ENCODE measurements at places on chromosomes 11 and 22. TPM values are rescaled to one million over a fixed set of nuclear protein-coding genes. Genes with fewer than 3 reads are reported as not detected.

GRCh38 chr11:111937844-111938243, 701 bp downstream of the DIXDC1 start:
- peak; percentile 34 for DNase-seq

MPEG1 gene
- total RNA-seq = not detected

APOL4 gene
- total RNA-seq = 0.82 TPM

DNA sequence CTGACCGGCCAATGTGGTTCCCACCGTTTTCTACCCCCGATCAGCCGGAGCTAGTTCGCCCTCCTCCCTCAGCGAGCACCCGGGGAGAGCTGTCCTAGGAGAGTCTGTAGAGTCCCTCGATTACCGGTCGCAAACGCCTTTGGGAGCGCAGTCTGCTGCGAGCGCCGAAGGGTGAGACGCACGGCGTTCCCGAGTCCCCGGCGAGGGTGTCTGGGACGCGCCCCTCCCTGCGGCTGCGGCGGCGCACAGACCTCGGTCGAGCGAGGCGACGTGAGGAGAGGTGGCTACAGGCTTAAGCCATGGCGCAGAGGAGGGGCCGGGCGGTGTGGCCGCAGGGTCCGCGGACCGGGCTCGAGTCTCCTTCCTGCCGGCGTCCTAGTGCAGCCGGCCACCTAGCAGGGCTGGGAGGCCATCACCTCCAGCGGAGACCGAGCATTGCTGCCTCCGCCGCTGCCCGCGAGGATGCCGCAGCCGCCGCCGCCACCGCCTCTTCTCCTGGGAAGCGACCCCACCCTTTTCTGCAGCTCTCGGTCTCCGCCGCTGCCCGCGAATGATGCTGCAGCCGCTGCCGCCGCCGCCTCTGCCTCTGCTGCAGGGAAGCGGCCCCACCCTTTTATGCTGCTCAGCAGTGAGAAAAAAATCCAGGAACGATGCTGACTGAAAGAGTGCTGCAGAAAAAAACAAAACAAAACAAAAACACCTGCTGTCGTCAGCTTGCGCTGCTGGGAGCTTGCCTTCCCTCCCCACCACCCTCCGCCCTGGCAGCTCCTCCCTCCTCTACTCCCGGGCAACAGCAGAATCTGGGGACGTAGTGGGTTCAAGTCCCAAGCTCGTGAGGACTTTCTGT, at the start of gene MAP6:
MAP6 (minus strand) TSS at position 588 of the 847 bp plus-strand sequence. CDS start 669 bp downstream, outside the sequence.
- DNase-seq = peak; percentile 85

- DNase-seq = no peak
These were observed 154.7 kb downstream of the CADM1 start for GRCh38 chr11:115349335-115350017.

- DNase-seq = peak; percentile 24
These were observed 104.4 kb downstream of the NAT10 start for GRCh38 chr11:34209809-34210208.

ADM gene
- 3.8 TPM for total RNA-seq

GRCh38 chr22:50726643-50727340, 11.2 kb upstream of the ACR start:
- DNase-seq = no peak

TSSK2 gene
- not detected for total RNA-seq

- no peak for DNase-seq
These were observed 43.8 kb upstream of the IGLL5 start for GRCh38 chr22:22843848-22844247.

GSTT2 gene
- not detected for total RNA-seq

DGCR6 gene
- total RNA-seq = 5.2 TPM

- DNase-seq = no peak
These were observed 11.9 kb downstream of the TMEM41B start for GRCh38 chr11:9302448-9302847.

- no peak for DNase-seq
These were observed 492.6 kb downstream of the CNTN5 start for GRCh38 chr11:99513368-99513767.

DNA sequence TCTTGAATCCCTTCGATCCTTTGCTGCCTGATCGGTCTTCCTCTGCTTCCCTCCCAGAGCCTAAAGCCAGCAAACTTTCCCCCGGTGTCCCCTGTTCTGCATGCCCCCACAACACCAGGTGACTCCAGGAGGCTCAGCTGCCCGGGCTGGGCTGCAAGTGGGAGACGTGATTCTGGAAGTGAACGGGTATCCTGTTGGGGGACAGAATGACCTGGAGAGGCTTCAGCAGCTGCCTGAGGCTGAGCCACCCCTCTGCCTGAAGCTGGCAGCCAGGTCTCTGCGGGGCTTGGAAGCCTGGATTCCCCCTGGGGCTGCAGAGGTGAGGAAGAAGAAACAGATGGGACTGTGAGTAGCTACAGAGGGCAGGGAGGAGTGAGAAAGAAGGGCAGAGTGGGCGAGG, 3.6 kb downstream of the NHERF4 start:
- no peak for DNase-seq

TTC12 gene
- total RNA-seq = 21.8 TPM

SUSD2 gene
- total RNA-seq = 0.25 TPM

POU2AF3 gene
- 0.59 TPM for total RNA-seq

Data from neural progenitor cell (in vitro differentiated cells).